ENCODE measurements at places on chromosomes 1 and 21.
A peak's percentile ranks its signal among the peaks of the same experiment; 100 is the strongest.

DNA sequence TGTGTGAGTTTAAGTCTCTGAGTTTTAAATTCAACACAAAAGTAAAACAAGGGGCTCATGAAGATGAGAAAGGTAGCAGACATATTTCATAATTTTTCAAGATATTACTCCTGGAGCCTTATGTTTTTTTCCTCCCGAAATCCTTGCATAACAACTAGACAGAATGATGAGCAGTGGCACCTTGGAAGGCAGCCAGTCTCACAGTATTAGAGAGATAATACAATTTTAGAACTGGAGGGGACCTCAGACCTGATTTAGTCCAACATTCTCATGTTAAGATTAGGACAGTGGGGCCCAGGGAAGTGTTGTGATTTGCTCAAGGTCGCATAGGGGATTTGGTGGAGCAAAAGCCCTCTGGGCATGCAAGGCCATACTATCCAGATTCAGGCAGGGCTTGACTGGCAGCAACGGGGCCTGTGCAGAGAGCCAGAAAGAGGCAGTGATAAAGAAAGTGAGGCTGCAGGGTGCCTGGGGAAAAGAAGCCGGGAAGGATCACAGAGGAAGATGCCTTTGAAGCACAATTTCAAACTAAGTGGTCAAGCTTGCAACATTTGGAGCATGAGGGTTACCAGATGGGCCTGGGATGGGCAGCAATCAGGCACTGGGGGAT, 31.4 kb upstream of the BCL9 start:
- no peak for DNase-seq

DNA sequence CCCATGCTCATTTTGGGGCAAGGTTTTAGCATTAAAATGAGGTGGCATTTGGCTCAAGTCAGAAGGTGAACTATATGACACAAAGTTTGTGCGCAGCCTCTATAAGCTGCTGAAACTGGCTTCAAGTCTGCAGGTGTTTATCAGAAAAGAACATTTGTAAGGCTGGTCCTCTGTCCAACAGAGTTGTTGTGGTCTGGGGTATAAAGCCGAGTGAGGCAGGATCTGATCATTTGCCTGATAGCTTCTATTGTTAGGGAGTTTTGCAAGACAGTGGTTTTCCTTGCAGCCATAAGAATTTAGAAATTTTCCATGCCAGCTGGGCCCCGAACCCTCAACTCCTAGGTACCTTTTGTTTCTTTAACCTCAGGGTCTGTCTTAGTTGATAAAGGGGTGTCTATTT, 130.8 kb downstream of the PGBD5 start:
- DNase-seq, result no peak

GRCh38 chr1:200654660-200655059, 15.0 kb downstream of the DDX59 start:
- DNase-seq, result no peak

GRCh38 chr21:38716942-38717341, 88.8 kb upstream of the ETS2 start:
- no peak for DNase-seq

- no peak for DNase-seq
Measured at GRCh38 chr1:224860488-224861338, 68.8 kb upstream of the DNAH14 start.

DNA sequence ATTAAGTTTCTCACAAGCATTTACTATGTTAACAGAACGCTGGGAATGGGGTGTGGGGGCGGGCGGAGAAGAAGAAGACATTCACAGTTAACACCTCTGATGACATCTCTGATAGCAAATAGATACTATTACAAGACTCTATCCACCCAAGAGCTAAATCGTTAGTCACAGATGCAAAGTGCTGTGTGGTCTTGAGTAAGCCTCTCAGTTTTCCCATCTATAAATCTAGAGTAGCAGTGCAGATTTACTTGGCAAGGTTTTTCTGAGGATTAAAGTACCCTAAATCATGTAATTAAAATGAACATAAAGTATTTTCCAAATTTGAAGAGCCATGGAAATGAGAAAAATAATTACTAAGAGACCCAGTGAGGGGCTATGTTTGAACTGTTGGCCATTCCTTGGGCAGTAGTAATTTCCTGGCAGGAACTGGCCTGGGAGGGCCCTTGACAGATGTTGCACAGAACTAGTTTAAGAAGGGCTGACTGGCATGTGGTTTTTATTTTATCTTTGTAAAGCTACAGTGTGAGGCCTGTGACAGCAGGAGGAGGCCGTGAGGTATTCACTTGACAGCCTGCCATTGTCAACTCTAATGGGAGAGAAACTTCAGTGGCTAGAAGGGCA, 58.7 kb upstream of the APOBEC4 start:
- no peak for DNase-seq

DNA sequence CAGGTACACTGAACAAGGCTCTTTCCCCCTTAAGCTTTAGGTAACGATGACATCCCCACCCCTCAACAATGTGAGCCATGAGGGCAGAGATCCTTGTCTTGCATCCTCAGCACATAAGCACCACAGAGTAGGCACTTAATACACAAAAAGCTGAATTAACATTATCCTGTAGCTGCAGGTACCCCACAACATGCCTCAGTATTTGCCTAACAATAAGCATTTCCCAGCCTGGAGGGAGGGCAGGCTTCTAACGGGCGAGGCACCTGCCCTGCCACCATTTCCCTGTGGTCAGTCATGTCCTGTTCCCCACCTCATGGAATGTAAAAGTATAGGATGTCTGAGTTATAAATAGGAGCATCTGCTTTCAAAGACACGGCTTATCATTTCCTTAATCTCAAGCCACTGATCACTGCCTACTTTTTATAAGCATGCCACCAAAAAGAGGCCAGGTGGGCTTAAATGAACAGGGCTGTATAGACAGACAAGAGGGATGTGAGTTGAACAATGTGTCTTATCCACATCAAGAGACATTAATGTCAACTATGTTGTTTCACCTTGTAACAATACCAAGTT, 3.4 kb downstream of the CAPZB start:
- no peak for DNase-seq

DNA sequence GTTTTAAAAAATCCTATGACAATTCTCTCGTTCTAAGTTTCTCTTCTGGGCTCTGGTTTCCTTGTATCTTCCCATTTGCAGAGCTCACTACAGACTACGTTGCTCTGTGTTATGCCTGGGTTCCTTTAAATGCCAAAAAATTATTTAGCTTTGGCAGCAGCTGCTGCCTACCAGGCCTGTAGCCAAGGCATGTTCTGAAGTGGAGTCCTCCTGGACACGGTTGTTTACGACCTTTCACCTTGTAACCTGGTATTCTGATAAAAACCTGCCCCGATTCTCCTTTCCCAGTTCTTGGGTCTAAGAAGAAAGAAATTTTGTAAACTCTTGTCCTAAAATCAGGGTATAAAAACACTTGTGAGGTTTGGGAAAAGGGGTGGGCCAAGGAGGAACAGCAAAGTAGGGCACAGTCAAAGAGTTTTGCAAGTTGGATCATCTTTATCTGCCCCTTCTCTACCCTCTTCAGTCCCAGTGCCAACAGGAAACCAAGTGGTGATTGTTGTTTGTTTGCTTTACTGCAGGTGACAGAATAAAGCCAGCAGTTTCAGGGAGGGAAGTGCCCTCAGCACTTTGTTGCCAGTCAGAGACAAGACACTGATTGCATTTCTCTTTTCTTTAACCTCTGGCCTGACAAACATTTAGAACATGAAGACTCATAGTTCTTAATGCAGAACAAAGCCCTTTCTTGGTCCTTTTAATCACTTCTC, 3.1 kb upstream of the TXNIP start:
- DNase-seq, result no peak

DNA sequence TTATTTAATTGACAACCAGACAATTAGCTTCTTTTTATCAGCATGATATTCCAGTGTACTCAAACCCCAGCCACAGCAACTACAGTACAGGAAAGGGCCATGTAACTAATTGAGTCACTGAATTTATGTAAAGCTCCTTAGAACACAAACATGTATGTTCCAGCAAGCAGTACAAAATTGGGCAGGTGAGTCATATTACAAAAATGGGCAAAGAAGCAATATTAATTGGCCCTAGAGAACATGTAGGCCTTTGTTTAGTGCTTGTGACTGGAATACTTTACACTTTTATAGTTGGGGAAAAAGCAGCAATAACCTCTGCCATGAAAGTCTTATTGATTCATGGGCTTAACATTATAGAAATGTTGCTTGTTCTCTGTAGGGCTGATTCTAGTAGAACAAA, 31.8 kb downstream of the CLEC20A start:
- no peak for DNase-seq

GRCh38 chr1:191206513-191207207, 729.0 kb upstream of the BRINP3 start:
- no peak for DNase-seq

GRCh38 chr21:29245104-29245643, 53.5 kb upstream of the BACH1 start:
- no peak for DNase-seq

DNA sequence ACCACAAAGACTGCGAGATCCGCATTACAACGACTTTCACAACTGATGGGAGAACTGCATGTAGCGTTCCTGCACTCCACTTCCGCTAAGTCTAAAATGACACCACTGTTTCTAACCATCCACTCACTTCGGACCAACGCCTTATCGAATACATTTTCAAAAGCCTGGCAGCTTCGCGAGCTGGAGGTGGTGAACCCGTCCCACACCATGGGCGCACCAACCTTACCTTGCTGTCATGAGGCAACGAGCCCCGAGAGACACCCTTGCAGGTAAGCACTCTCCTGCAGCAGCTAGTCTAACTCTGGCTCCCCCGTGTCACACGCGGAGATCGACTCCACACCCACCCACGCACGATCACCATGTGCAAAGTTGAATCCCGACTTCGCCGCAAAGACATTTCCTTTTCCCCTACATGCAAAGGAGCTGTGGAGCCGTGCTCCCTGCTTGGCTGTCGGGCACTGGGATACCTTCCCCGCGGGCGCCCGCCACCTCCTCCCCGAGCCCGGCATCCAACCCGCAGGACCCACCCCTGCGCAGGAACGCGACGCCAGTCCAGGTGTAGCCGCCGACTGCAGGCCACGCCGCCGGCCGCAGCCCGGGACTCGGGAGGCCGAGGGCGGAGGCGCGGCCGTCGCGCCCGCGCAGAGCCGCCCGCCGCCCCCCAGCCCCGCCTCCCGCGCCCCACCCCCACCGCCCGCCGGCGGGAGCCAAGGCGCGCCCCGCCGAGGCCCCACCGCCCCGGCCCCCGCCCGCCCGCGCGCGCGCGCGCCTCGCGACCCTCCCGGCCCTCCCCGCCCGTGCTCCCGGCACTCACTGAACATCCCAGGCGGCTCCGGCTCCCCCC, 629 bp downstream of the TAF5L start:
- DNase-seq, result no peak

- no peak for DNase-seq
Measured at GRCh38 chr1:32106663-32107275, 1.1 kb upstream of the KPNA6 start.

DNA sequence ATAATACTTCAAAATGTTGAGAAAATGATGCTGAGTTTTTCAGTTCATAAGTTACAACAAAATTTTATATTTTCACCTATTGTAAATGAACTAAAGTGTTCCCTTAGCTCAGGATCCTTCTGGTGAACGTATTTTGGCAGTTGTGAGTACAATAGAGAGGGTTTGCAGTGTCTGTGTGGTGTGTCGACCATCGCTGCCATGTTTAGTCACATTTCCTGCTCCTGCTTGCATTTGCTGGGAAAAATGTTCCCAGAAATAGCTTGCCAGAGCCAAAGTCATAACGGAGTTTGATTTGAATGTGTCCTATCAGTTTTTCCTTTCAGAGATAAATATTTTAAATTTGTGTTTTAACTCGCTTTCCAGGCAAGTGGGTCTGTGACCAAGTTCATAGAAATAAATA, 117.1 kb upstream of the COL6A1 start:
- no peak for DNase-seq

GRCh38 chr1:100506217-100506616, 31.7 kb upstream of the GPR88 start:
- DNase-seq, result no peak

- no peak for DNase-seq
Measured at GRCh38 chr1:208405014-208405413, 160.8 kb upstream of the PLXNA2 start.

- no peak for DNase-seq
Measured at GRCh38 chr1:6996866-6997265, 211.6 kb downstream of the CAMTA1 start.

DNA sequence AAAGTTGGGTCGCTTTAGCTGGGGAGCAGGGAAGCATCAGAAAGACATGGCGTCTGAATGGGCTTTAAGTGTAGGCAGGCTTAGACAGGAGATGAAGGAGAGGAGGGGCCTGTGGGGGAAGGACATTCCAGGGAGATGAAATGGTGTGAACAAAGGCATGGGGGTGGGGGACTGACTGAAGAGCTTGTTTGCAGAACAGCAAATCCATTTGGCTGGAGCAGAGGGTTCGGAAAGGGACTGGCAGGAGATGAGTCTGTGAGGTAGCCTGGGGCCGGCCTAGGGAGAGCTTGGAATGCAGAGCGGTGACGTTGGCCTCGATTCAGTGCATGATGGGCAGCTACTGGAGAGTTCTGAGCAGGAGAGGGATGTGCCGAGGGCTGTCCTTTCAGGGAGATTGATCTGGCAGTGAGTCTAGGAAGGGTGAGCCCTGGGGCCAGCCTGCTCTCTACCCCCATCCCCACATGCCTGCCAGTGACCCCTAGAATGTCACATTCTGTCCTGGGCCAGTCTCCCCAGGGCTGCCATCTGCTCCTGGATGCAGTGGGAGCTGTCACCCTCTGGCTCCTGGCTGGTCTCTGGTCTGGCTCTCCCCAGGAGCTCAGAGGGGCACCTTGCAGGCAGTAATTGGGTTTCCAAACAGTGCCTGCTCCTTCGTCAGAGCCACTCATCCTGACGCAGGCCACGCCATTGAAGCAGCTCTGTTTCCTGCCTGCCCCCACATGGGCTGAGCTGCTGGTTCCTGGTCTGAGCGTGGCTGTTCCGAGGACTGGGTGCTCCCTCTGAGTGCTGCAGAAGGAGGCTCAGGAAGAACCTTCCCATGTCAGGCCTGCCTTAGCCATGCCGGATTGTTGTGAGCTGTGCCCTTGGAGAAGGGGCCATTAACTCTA, 22.3 kb upstream of the TMEM222 start:
- peak; percentile 52 for DNase-seq

GRCh38 chr1:110436635-110437034, 14.3 kb upstream of the PROK1 start:
- DNase-seq, result peak; percentile 63

All from nephron progenitor cell (in vitro differentiated cells).